ENCODE measurements at places on chromosomes 3 and 15. TPM values are rescaled to one million over a fixed set of nuclear protein-coding genes. Genes with fewer than 3 reads are reported as not detected.

CCDC13 gene
- total RNA-seq, result 3.0 TPM

GRCh38 chr3:115525731-115526130 lies 97.6 kb upstream of the GAP43 start:
- DNase-seq, result no peak

GRCh38 chr3:186102687-186103086 lies 6.2 kb downstream of the ETV5 start:
- no peak for DNase-seq

- DNase-seq, result peak; percentile 97
Measured at GRCh38 chr15:100349696-100350433, 8.1 kb upstream of the ADAMTS17 start.

DNA sequence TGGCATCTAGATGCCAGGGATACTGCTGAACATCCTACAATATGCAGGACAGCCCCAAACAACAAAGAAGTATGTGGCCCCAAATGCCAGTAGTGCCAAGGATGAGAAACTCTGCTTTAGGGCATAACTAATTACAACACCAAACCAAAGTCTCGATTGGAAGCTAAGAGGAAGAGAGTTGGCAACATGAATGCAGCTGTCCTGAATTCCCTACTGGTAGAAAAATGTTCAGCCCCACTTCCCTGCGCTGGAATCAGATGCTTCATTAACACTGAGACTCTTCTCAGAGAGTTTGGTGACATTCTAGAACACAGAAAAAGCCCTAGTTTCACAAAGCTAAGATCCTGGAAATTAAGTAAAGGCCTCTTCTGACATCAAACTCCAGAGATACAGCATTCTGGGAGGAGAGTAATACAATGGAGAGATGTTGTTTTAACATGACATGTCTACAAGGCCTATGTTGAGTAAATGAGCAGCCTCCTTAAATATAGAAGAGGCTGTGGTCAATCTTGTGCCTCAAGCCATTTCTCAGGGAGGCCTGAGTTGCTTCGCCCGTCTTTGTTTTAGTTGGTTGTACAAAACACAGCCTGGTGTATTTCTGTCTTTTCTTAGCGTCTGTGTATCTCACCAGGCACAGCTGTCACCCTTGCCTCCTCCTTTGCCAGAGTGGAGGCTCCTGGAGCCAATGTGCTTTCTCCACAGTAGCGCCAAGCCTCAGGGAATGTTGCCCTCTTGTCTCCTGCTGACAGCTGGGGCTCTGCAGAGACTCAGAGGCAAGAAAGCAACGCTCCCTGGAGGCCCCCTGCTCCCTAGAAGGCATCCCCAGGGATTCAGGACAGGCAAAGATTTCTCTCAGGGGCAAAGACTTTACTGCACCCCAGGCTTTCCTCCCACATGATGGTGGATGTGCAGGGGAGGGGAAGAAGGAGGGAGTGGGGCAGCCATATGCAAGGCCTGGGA lies 25.1 kb upstream of the CTNNB1 start:
- no peak for DNase-seq

DLEC1 gene
- total RNA-seq, result 0.73 TPM

GRCh38 chr15:63157891-63158431 lies 684 bp upstream of the RPS27L start:
- DNase-seq, result no peak

DNA sequence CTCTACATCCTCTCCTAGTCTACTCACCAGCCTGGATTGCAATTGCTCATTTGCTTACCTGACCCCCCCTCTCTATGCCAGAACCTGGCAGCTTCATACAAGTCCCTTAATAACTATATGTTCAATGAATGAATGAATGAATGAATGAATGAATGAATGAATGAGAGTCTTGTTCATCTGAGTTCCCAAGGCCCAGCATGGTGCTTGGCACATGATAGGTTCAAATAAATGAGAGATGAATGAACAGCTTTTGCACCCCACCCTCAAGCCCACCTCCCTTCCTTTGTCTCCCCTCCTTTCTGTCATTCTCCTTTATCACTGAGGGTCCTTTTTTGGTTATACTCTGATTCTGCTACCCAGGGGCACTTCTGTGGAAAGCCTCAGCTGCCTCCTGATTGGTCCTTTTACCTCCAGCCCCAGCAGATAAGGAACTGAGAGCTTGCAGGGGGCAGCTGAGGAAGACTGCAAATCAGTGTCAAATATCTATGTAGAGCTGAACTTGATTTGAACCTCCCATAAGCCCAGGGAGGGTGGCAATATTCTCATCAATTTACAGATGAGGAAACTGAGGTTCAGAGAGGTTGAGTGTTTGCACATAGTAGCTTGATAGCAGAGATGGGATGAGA lies 54.1 kb upstream of the CHRNB4 start:
- no peak for DNase-seq

PDZRN3 gene
- 18.5 TPM for total RNA-seq

PDCD7 gene
- total RNA-seq, result 13.4 TPM

- DNase-seq, result peak; percentile 45
Measured at GRCh38 chr3:11610044-11610671, 33.6 kb downstream of the VGLL4 start.

DNA sequence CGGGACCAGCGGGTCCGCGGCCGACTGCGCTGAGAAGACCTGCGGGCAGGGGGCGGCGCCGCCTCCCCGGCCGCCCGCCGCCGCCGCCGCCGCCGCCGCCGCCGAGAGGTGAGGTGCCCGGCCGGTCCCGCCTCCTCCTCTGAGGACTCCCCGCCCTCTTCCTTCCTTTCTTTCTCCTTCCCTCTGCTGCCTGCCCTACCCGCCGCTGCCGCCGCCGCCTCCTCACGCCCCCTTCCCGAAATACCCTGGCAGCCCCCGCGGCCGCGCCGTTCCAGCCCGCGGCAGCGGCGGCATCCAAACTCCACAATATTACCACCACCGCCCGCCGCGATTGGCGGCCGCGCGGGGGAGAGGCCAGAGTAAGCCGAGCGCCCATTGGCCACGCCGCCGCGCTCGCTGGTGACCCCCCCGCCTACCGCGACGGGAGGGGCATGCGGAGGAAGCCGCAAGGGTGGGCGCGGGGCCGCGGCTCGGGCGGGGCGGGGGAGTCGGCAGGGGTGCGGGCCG lies 61.8 kb upstream of the ANKRD28 start:
- DNase-seq, result peak; percentile 89

- no peak for DNase-seq
Measured at GRCh38 chr15:65875458-65875857, 6.2 kb downstream of the RAB11A start.

DHFR2 gene
- total RNA-seq, result 5.4 TPM

DNA sequence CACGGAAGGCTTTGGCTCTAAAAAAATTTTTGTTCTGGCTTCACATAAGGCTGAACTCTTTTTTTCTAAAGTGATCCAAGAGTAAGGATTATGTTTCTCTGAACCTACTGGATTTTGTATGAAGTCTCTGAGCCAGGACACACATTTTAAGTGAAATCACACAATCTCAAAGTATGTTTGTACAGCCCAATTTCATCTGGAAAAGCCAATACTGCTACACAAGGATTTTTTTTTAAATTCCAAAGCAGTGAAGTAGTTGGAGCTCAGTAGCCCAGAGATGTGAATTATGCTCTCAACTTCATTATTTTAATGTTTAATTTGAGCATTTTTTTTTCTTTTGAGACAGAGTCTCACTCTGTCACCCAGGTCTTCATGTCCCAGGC lies 243.9 kb downstream of the FAM43A start:
- no peak for DNase-seq

- no peak for DNase-seq
Measured at GRCh38 chr3:135218304-135218703, 423.2 kb downstream of the EPHB1 start.

DNA sequence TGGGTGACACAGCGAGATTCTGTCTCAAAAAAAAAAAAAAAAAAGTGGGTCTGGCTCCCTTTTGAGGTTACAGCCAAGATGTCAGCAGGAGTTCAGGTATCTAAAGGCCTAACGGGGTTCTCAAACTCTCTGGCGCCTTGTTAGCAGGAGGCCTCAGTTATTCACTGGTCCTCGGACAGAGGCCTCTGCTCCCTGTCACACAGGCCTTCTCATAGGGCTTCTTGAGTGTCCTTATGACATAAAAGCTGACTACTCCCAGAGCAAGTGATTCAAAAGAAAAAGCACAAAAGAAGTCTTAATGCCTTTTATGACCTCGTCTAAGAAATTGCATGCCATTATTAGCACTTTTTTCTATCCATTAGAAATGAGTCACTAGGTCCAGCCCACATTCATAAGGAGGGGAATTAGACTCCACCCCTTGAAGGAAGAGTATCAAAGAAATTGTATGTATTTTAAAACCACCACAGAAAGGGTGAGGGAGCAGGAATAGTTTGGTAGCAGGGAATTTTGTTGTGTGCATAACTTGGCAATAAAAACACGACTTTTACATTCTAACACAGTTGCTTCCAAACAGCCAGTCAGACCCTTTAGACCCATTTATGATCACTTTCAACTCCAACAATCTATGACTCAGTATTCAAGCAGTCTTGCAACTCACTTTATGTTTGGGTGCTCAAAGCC lies 90.3 kb downstream of the MEX3B start:
- DNase-seq, result no peak

EFHB gene
- total RNA-seq, result not detected

DNAH12 gene
- 0.26 TPM for total RNA-seq

ABI3BP gene
- total RNA-seq, result 70.8 TPM

- DNase-seq, result no peak
Measured at GRCh38 chr3:7315037-7315436, 454.1 kb downstream of the GRM7 start.

DNA sequence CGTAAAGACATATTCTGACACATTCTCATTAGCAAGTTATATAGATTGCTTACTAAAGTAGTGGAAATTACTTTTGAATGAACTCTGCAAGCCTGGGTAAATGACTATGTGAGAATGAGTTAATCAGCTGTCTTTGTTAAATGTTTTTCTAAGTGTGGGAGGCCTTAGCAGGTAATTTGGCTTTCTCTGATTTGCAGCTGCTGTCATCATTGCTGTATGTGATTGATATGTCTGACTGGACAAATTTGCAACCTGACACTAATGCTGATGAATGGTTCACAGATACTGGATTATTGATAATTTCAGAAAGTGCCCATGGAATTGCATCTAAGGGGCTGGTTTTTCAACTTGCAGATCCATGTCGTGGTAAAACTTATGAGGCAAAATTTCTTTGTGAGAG lies 372.2 kb upstream of the SGO1 start:
- no peak for DNase-seq

- DNase-seq, result no peak
Measured at GRCh38 chr3:145807990-145808389, 353.0 kb downstream of the PLOD2 start.
